ENCODE measurements at places on chromosomes 2 and 18.

GRCh38 chr2:34810456-34810855 lies 1211.4 kb upstream of the FAM98A start:
- no peak for DNase-seq

DNA sequence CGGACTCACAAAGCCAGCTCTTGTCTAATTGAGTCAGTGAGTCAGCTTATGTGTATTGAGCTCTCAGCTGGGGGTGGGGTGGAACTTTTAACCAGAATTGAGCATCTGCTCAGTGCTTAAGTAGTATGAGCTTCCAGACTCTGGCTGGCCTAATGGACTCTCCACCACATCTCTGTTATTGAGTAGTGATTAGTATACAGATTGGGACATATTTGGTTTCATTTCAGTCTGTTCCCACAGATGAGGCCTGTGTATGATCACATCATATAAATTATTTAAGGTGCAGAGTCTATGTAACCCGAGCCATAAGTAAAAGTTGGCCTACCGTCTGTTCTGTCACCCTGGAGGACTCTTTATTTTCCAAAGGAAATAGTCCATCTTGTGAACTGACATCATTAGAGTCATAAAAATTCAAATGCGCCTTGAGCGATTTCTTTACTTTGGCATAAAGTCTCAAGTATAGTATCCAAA lies 152.1 kb downstream of the THSD7B start:
- no peak for DNase-seq

DNA sequence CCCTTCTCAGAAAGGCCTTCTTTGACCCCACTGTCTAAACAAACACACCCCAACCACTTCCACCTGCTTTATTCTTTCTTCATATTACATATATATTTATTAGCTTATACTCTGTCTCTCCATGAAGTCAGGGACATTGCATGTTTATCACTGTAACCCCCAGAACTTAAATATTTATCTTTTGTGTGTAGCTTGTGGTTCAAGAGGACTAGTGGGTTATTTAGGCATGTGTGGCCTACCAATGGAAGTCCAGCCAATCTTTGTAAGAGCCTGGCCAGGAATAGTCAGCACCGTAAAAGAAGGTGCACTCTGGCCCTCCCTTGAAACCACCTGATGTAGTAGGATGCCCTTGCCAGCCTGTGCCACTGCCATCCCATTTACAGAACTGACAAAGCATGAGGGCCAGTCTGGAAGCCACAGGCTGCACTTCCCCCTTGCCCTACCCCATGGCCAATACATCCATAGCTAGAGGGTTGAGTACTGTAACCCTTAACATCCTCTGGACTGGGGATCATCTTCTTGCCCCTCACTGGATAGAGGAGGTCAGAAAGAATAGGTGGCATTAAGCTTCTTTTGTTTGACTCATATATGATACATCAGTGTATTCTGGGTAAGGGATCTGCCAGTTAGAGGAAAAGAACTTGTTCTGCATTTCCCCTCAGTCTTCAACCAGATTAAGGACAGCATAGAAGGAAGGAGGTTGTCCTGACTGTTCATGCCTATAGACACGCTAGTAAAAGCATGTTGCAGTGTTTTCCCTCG lies 4.9 kb downstream of the NEMP2 start:
- DNase-seq, result no peak

DNA sequence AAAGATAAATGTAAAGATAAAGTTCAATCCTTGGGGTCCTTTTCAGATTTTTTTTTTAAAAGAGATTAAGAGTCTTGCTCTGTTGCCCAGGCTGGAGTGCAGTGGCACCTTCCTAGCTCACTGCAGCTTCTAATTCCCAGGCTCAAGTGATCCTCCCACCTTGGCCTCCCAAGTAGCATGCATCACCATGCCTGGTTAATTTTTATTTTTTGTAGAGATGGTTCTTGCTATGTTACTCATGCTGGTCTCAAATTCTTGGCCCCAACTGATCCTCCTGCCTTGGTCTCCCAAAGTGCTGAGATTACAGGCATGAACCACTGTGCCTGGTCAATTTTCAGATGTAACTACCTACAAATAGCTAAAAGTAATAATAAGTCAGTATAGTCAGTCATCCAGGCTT lies 21.1 kb downstream of the NFE2L2 start:
- no peak for DNase-seq

GRCh38 chr2:122734766-122735424 lies 979.4 kb downstream of the TSN start:
- no peak for DNase-seq

- no peak for DNase-seq
These were observed 10.4 kb downstream of the RNF152 start for GRCh38 chr18:61882296-61883004.

- DNase-seq, result no peak
These were observed 99.5 kb downstream of the HS1BP3 start for GRCh38 chr2:20551260-20551944.

DNA sequence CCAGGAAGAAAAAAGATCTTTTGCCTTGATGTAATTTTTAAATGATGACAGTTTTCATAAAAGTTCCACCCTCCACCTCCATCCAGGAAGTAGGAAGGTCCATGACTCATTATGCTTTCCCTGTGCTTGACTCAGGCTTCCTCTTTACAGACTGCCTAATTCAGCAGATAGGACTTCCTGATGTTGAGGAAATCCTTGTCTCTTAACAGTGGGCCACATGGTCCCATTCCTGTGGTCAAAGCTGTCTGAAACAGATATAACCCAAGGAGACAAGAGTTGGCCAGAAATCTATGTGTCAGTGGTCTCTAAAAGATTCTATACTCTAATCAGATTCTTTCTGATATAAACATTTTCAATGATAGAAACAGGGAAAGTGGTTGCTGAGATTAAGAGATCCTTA lies 119.1 kb downstream of the BAZ2B start:
- no peak for DNase-seq

DNA sequence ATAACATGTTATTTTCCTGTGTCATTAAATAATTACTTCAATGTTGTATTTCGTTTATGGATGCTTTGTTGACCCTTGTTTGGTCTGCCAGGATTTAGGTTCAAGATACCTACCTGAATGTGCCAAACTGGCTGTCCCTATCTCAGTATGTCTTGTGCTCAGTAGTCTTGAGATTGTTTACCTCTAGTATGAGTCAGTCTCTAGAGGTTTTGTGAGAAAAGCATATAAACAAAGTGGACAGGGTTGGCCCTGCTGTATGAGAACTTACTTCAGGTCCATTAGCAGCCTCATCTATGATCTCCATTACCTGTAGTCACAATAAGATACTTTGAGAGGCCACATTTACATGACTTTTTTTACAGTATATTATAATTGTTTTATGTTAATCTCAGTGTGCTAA lies 17.8 kb downstream of the DDX18 start:
- DNase-seq, result no peak

GRCh38 chr2:191552066-191552465 lies 125.9 kb upstream of the NABP1 start:
- DNase-seq, result no peak

GRCh38 chr2:187404431-187405110 lies 43.5 kb downstream of the CALCRL start:
- no peak for DNase-seq

DNA sequence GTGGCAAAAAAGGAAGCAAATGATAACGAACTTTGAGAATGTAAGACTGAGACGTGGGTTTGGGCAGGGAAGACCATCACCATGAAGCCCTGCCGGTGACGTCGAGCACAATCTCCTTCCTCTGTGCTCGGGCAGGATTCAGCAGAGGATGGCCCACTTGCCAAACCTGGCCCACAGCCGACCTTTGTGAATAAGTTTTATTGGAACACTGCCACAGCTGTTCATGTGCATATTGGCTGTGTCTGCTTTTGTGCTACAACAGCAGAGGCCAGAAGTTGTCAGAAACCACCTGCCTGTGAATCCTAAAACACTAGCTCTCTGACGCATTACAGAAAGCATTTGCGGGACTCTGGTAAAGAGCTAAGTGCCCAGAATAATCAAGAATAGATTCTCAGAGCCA lies 223.9 kb downstream of the MYT1L start:
- no peak for DNase-seq

- no peak for DNase-seq
These were observed 116.7 kb upstream of the MGAT5 start for GRCh38 chr2:134137182-134137611.

DNA sequence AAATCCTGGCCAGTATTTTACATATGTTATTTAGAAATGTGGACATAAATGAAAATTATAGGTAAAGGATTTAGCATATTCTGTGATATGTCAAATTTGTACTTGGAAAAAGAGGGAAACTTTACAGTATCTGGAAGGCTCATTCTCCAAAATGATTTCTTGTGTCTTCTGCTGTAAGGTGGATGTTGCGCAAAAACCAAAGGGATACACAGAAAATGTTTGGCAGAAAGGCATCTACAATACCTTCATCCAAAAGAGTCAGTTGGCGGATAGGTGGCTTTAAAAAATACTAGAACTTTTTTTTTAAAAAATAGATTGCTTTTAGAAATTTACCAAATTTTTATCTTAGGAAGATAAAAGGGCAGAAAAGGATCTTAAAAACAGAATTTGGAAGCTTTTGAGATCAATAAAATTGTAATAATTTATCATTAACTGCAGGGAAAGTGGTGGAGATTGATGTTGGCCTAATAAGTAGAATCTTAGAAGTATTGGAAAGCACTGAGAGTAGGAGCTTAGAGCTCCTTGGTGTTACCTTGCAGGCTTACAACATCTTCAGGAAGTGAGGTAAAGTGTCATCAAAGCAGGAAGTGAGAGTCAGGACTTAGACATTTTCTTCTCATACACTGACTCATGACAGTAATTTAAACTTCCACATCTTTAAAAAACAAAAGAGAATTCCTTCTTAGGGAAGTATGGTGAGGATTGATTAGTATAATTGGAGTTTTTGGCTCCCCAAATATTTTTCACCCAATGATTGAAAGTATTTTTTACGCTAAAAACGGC lies 2.1 kb downstream of the NABP1 start:
- DNase-seq, result no peak

DNA sequence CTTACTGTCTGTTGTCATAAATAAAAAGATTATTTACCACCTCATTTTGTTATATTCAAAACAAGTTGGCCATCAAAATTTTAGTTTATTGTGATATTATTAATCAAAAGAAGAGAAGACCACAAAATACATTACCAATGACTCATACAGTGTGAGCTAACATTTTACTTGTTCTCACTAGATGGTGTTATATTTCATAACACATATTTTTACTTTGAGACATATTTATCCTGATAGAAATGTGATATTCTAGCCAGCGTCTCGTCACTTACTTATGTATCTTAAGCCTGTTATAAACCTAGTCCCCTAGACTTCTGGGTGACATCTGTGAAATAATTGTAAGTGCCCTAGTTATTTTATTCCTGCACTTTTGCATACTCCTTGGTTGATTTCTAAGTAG lies 263.2 kb downstream of the CDH7 start:
- no peak for DNase-seq

GRCh38 chr2:160581448-160581847 lies 87.8 kb upstream of the RBMS1 start:
- DNase-seq, result no peak

DNA sequence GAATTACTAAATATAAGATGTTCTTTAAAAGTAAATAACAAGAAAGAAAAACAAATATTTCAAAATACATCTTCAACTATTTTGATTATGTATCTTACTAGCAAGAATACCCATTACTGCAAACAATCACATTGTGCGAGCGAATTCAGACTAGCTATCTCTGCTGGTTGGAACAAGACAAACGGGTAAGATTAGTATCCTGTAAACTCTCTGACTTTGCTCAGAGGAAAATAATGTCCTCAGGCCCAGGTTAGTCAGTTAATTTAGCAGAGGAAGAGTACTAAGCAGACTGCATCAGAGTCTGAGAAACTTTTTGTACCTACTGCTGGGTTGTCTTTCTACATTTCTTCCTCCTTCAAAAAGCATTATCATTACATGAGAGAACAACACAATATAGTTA lies 50.4 kb upstream of the MCM6 start:
- DNase-seq, result no peak

DNA sequence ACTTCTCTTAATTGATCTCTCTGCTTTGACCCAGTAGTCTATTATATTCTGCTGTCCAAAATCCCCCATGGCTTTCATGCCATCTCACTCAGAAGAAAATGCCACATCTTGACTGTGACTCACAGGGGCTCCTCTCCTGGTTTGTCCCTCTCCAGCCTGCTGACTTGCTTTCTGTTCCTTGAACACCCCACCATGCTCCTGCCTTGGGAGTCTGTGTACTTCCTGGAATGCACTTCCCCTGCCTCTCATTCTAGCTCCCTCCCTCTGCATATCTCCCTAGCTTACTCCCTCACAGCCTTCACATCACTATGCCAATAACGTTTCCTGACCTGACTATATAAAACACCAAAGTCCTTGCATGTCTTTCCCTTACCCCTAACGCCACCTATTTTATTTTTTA lies 167.2 kb downstream of the TRIB2 start:
- DNase-seq, result no peak

DNA sequence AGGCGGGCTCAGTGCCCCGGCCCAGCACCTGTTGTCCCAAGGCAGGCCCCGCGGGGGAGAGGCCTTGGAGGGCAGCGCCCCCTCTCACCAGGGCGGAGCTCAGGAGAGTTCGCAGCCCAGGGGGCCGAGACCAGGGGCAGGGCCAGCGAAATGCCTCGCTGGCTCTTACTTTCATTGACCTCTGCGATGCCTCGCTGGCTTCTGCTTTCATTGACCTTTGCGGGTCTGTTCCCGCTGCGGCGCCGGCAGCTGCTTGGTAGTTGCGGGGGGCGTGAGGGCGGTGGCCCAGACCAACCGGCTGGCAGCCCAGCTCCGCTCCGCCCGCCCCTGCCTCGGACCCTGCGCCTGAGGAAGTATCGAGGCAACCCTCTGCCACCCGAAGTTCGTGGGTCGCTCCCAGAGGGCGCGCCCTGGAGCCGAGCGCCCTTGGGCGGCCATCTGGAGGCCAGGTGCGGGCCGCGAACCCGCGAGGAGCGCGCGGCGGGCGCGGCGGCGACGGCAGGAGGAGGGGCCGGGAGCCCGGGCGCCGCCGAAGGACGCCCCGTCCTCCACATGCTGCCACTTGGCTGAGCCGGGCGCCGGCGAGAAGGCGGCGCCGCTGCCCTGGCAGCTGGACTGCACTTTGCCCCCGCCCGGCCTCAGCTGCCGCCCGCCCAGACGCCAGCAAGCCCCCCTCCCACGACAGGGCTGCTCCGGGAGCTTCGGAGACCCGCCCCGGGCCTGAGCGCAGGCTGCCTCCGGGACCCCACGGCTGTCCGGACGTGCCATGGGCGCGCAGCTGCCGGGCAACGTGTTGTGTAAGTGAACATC lies 118.0 kb upstream of the MSTN start:
- peak; percentile 7 for DNase-seq

DNA sequence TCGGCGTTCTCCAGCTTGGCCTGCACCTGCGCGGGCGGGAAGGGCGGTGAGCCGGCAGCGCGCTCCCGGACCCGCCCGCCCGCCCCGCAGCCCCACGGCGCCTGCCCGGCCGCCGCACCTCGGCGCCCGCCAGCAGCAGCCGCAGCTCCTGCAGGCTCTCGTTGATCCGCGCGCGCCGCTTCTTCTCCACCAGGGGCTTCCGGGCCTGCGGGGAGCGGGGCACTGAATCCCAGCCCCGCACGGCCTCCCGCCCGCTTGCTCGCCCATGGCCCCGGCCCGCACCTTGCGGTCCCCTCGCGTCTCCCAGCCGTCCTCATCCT lies 335 bp downstream of the HES6 start:
- peak; percentile 39 for DNase-seq

GRCh38 chr18:74534981-74535649 lies 815 bp downstream of the CNDP1 start:
- DNase-seq, result no peak

All from naive thymus-derived CD4-positive, alpha-beta T cell (primary cell).